A549 (cell line): ENCODE measurements at places on chromosomes 2 and 18.

DNA sequence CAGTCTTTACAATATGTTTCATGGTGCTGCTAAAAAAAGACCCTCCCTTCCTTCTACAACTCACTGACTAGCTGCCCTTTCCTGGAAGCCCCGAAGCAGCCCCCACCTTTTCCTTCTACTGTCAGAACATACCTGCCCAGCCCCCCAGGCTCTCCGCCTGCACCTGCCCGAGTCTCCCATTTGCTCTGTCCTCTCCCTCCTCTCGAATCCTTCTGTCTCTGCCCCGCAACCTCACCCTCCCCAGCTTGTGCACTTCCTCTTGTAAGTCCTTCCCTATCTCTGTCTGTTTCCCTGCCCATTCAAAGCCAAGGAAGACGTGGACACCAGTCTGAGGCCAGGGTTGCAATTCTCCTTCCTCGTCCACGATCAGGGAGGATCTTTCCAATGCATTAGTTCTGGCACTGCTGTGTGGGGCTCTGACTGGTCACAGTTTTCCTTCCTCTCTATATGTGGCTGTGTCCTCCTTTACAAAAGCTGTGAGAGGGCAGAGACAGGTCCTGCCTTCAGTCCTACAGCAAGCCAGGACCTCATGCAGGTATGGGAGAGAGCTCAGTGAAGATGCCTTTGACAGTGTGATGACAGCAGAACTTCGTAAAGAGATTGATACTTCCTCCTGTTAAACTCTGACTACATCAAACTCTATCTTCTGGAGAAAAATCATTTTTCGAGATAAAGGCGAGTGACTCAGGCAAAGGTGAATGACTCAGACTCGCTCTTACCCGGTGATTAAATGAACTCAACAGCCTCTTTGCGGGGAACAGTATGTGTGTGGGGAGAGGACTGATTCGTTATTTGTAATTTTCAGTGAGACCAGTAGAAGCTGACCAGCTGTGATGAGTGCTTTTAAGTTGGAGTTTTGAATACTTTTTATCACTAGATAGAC lies 14.2 kb downstream of the TNFRSF11A start:
- peak; percentile 58 for DNase-seq

- no peak for DNase-seq
These were observed 1024.8 kb downstream of the TSN start for GRCh38 chr2:122780251-122780650.

DNA sequence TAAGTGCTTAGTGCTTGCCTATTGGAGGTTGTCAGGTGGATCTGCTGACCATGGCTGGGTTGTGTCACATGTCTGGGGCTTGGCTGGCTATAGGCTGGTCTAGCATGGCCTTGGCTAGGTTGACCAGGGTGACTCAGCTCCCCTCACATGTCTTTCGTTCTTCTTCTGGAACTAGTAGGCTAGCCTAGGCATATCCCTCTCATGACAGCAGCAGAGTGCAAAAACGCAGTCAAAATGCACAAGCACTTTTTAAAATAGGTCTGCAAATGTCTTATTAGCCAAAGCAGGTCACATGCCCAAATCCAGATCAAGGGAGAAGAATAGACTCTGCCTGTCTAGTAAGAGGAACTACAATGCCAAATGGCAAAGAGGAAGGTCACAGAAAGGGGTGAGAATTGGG lies 179.7 kb upstream of the ACVR2A start:
- DNase-seq = no peak

GRCh38 chr18:14089191-14089590 lies 43.0 kb downstream of the ZNF519 start:
- no peak for DNase-seq

- DNase-seq = no peak
These were observed 908 bp downstream of the ERLEC1 start for GRCh38 chr2:53787614-53788289.

GRCh38 chr18:48539406-48540250 lies 797 bp downstream of the CTIF start:
- DNase-seq = peak; percentile 39

- DNase-seq = no peak
These were observed 260.9 kb downstream of the LPIN1 start for GRCh38 chr2:12007282-12007681.

DNA sequence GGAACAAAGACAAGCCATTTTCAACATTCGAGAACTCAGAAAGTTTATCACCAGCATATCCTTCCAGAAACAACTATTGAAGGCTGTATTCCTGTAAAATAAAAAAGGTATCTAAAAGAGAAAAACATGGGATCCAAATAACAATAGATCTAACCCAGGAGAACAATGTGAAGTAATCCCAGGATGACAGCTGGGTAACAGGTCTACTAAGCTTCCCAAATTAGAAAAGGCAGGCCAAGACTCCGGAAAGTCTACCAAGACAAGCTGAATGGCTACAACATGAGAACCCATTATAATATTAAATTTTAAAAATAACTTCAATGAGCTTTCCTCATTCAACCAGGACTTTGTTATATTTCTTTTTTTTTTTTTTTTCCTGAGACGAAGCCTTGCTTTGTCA lies 6.5 kb downstream of the PIAS2 start:
- no peak for DNase-seq

DNA sequence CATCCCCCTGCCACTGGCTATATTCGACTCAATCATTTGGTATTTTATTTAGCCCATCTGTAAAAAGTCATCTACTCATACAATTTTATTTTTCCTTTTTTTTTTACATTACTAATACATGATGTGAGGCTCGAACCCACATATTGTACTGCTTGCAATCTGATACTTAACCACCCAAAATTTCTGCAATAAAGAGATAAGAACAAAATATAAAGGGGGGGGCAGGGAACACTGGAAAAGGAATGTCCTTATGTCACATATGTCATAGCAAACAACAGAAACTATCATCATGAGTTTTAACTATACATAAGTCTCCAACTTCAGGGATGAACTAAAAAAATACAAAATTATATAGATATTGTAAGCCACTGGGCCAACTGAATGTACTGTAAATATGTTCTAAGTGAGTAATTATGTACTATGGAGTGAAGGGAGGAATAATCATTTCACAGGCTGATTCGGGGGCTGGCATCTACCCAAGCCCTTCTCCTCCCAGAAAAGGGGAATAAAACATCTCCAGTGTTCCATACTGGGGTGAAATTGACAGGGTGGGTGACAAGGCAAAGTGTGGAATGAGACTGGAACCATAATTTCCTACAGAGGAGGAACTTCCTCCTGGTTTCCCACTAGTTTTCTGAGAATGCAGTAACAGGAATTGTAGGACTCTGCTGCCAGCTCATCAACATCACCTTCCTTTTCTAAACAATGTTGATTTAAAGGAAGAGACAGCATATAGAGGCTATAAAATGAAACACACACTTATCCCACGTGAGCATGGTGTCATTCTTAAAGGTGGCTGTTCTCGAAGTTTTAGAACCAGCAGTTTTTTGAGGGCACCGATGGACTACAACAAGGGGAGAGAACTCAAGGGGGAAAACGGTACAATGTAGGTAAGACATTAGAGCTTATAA lies 79.5 kb downstream of the FARSB start:
- DNase-seq = no peak

GRCh38 chr2:85865539-85866164 lies 23.1 kb downstream of the ST3GAL5 start:
- no peak for DNase-seq

DNA sequence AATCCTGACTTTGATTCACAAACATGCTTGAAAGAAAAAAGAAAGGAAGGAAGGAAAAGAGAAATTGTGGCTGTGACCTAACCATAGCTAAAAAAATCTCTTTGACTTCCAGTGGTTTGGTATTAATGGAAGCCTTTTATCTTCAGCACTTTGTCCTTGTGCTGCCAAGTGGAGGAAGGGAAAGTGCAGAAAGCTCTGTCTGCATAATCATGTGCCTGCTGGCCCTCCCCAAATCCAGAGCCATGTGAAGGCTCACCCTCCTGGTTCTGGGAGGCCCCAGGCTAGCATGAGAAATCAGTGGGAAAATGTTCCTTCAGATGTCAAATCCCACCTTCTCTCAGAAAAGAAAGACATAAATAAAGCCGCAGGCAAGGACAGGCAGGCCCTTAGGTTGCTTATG lies 48.3 kb upstream of the BMPR2 start:
- DNase-seq = no peak

DNA sequence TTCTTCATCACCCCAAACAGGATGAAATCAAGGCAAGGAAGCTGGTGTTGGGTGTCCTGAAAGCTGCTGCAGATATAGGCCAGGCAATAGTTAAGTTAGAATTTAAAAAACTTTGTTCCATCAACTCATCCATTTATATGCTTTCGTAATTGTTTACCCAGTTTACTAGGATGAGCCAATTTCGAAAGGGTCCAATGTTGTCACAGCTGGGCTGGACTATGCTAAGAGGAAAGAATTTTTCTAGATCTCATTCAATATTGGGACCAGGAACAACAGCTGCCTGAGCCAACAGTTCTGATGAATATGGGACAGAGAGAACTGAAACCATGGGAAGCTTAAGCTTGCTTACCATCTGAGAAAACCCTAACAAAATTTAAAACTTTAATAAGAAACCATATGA lies 21.6 kb upstream of the SP3 start:
- peak; percentile 27 for DNase-seq

- no peak for DNase-seq
These were observed 14.1 kb downstream of the LTBP1 start for GRCh38 chr2:32960647-32961403.

DNA sequence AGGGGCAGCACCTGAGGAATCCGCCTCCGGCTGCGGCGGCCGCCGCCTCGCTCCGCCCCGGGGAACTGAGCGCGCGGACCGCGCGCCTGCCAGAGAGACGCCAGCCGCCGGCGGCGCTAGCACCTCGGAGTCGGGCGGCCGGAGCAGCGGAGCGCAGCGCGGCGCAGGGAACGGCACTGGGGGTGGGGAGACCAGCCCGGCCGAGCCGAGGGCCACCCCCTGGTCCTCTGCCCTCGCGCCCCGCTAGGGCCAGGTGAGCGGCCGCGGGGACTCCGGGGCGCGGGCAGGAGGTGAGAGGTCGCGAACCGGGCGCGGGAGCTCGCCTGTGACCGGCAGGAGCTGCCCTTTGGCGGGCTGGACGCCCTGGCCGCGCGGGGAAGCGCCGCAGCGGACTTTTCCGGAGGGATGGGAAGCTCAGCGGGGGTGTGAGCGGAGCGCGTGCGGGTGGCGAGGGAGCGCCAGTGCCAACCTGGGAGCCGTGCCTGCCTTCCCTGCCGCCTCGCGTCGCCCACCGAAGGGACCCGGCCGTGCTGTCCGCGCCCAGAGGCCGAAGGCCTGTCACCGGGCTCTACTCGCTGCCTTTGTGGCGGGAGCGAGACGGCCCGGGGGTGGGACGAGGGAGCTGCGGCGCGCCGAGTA lies at the start of gene GREB1L:
GREB1L (plus strand) TSS at position 92 of the 639 bp plus-strand sequence. CDS start 141,287 bp downstream, outside the sequence.
- DNase-seq = peak; percentile 40

DNA sequence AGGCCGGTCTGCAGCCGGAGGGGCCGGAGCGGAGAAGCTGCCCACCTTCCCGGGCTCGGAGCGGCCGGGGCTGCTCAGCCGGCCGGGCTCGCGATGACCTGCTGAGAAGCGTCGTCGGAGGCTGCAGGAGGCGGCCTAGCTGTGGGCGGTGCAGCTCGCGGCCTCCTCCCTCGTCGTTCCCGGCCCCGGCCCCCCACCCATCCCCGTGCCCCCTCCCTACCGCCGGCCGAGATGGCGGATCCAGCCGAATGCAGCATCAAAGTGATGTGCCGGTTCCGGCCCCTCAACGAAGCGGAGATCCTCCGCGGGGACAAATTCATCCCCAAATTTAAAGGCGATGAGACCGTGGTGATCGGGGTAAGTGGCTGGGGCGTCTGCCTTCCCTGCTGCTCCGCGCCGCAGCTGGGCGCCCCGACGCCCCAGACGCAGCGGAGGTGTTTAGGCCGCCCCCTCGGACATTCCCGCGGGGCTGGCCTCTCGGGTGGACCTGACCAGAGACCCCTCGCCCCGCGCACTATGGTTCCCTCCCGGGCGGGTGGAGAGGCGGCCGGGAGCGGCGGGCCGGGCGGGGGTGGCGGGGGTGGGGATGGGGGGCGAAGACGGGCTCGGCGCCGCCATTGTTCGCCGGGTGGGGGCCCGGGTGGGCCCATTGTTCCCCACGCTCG lies 492 bp downstream of the KIF5C start:
- no peak for DNase-seq

GRCh38 chr2:190402986-190403603 lies 5.1 kb upstream of the MFSD6 start:
- DNase-seq = no peak

DNA sequence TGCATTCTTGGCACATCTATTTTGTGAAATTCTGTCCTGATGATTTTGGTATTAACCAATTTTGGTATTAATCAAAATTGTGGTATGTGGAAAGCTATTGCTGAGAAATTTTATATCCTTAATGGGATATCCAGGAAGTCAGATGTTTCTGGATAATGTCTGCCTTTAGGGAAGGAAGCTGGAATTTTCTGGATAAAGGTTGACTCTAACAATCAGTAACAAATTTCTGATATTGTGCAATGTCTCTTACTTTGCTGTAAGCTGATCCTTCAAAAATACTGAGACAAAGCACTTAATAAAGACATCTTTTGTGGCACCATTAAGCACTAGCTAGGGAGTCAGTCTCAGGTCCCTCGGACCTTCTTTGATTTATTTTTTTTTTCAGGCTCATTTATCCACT lies 100.8 kb upstream of the UGP2 start:
- peak; percentile 27 for DNase-seq

DNA sequence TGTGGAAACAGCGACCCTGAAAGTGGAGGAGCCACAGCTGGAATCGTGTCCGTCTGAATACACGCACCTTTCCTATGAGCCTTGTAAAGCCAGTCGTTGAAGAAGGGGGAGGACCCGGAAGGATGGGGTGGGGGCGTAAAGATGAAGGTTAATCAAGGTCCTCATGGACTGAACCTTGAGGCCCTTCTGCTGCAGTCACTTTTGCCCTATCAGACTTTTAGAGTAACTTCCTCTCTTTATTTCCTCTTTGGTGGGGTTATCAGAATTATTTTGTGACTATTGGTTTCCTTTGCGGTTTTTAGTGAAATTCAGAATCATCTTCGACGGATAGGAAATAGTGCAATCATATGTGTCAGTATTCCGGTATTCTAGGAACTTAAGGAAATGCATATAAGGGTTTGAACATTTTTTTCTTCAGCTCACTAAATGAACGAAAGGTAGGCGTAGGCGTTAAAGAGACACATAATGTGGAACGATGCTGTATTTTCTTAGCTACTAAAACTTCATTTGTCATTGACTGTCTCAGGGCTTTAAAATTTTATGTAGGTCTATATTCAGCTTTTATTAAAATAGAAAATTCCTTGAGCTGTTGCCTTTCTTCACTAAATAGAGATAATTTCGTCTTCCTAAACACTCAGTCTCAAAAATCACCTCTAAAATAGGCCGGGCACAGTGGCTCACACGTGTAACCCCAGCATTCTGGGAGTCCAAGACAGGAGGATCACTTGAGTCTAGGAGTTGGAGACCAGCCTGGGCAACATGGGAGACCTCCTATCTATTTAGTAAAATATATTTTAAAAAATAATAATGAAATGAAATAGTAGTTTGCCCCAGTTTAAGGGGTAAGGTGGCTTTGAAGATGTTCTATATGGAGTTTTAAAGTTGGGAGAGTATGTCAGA lies 1.4 kb upstream of the YES1 start:
- no peak for DNase-seq
